ENCODE measurements at places on chromosomes 5 and 9.
A peak's percentile ranks its signal among the peaks of the same experiment; 100 is the strongest.

GRCh38 chr5:89847743-89848142, 561.8 kb downstream of the CETN3 start:
- DNase-seq = no peak

- DNase-seq = peak; percentile 23
Observed at GRCh38 chr5:55306641-55307382, 682 bp downstream of the DHX29 start.

DNA sequence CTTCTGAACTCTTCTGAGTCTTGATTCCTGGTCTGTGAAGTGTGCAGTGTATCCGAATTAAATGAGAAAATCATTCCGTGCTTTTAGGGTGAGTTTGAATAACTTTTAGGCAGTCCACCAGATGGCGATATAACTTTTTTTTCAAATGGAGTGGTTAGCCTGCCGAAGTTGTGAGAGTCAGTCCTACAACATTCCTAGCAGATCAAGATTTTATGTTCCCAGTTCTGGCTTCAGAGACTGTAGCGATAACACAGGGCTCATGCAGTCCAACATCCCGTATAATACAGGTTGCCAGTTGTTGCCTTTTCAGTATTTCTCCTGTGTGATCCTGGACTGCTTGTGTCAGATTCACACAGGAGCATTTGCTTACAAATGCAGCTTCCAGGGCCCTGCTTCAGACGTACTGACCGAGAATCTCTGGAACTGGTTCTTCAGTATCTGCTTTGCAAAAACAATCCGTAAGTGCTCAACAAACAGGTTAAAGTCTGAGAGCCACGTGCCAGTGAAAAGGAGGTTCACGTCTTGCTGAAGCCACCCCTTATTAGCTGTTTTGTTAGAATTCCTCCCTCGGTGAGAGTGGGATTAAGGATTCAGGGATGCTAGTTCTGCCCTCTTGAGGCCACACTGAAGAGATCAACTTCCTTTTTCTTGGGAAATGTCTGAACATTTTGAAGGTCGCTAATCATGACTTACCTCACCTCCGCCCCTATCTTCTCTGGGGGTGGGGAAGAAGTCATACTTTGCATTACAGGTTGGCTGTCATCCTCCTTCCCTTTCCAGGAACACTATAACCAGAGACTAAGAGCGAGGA, 22.8 kb downstream of the SMIM3 start:
- peak; percentile 75 for DNase-seq

DNA sequence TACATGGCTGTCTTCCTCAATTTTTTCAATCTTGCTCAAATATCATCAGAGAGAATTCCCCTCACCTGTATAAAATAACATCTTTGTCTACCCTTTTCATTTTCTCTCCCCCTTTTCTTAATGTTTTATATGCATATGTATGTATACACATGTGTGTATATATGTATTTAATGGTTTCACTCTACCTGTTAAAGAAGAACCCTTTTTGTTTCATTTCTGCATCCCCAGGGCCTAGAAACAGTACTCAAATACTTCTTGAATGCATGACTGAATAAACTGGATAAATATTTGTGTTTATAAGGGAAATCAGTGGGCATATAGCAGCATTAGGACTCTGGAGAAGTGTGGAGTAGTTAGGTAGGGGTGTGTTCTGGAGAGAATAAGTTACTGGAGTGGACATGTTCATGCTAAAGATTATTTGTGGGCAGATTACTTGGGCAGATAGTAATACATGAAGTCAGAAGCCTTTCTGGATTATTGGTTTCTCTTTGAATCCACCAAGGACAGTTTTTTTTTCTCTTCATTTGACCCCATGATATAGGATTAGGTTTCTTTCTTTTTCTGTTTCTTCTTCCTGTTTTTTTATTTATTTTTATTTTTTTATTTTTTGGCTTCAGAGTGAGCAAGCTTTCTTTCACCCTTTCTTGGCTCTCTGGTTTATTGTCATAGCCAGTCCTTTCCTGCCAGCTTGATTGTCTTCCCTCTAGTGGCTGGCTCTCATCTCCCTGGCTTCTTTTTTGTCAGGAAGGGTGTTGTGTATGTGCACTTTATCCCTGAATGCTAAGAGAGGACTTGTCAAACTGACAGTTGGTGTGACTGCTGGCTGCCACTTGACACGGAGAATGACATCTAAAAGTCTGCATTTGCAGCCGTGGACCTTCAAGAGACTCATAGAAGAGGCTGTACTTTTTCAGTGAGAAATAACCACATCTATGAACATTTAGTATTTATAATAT, 89.3 kb downstream of the ZCCHC7 start:
- no peak for DNase-seq

Measured in EL (cell line).